ELR (cell line): ENCODE measurements at places on chromosomes 6 and 20.

DNA sequence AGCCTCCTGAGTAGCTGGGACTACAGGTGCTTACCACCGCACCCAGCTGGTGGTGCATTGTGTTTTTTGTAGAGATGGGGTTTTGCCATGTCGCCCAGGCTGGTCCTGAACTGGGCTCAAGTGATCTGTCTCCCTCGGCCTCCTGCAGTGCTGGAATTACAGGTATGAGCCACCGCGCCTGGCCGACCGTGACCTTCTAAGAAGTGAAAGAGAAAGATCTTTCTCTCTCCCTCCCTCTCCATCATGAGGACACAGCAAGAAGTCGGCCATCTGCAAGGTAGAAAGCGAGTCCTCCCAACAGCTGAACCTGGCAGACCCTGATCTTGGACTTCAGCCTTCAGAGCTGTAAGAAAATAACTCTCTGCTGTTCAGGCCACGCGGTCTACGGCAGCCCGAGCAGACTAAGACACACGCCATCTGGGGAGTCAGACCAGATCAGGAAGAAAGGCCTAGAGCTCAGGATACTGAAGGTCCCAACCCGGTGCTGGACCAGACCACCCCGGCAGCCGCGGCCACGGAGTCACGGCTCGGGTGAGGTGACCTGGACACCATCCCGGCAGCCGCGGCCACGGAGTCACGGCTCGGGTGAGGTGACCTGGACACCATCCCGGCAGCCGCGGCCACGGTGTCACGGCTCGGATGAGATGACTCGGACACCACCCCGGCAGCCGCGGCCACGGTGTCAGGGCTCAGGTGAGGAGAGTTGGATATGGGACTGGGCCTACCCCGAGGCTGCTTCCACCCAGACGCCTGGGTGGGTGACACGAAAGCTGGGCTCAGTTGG is 9.6 kb downstream of the GMEB2 start:
- DNase-seq = no peak

DNA sequence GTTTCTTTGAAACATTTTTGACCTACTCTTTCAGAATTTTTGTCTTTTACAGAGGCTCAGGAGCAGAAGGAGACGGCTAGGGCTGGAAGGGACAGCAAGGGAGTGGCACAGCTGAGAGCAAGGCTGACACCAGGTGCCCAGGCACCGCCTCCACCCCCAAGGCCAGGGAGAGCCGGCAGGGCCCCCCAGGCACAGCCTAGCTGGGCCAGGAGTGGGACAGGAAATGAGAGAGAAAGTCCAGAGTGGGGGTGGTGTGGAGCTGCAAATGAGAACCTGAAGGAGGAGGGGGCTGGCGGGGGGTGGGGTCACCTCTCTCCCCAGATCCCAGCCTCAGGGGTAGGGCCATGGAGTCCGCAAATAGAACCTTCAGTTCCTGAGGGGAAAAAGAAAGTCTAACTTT is 236.7 kb downstream of the CDC5L start:
- DNase-seq = no peak

- peak; percentile 71 for DNase-seq
Measured at GRCh38 chr6:106253731-106254130, 71.8 kb downstream of the ATG5 start.

GRCh38 chr6:116190550-116190949 is 63.3 kb downstream of the TSPYL4 start:
- peak; percentile 26 for DNase-seq

GRCh38 chr6:31664790-31665500 is at the start of gene GPANK1:
Gene GPANK1, minus strand, starts transcription at chr6:31664997. Its CDS starts 519 bp downstream, at chr6:31664478.
- DNase-seq = peak; percentile 95
